Hepatocyte (in vitro differentiated cells): ENCODE measurements at places on chromosomes 2 and 18.

- no peak for DNase-seq
Observed at GRCh38 chr2:73256618-73256922, 22.5 kb downstream of the CCT7 start.

- DNase-seq, result no peak
Observed at GRCh38 chr2:134910763-134911399, 7.7 kb upstream of the CCNT2 start.

- peak; percentile 40 for DNase-seq
Observed at GRCh38 chr2:151302879-151303278, 13.4 kb upstream of the NMI start.

- peak; percentile 61 for DNase-seq
Observed at GRCh38 chr18:9700261-9700796, 7.8 kb upstream of the RAB31 start.

GRCh38 chr2:1641523-1641922, 102.8 kb downstream of the PXDN start:
- DNase-seq, result peak; percentile 64

DNA sequence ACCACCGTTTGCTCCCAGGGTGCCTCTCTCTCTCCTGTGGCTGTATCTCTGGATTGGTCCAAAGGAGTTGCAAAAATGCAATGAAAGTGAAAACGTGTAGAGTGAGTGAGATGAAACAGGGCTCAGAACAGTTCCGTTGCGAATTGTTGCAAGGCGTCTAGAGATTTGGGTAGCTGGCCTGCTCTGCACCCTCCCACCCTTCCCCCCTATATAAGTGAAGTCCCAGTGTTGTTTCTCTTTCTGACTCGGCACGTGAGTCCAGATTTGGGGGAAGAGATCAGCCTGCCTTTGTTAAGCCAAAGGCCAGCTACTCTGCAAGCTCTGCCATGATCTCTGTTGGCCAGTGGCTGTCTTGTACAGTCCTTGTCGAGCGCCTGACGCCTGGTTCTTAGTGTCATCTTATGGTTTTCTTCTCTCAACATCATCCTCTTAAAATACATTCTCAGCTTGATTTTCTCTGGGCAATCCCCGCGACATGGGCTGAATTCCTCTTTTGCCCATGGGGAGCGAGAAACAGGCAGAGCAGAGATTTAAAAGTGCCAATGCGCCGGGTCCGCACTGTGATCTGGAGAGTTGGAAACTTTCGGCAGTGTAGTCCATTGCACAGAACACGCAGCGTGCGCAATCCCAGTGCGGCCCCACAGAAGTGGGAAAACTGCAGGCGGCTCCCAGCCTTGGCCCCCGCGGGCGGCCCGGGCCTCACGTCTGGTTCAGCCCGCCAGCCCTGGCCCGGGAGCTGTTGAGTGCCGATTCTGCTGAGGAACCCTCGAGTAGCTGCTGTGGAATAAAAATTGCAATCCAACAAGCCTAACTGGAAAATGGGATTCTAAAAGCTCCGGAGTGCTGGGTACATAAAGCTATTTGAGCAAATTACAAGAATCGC, 9.3 kb downstream of the MEIS1 start:
- no peak for DNase-seq

DNA sequence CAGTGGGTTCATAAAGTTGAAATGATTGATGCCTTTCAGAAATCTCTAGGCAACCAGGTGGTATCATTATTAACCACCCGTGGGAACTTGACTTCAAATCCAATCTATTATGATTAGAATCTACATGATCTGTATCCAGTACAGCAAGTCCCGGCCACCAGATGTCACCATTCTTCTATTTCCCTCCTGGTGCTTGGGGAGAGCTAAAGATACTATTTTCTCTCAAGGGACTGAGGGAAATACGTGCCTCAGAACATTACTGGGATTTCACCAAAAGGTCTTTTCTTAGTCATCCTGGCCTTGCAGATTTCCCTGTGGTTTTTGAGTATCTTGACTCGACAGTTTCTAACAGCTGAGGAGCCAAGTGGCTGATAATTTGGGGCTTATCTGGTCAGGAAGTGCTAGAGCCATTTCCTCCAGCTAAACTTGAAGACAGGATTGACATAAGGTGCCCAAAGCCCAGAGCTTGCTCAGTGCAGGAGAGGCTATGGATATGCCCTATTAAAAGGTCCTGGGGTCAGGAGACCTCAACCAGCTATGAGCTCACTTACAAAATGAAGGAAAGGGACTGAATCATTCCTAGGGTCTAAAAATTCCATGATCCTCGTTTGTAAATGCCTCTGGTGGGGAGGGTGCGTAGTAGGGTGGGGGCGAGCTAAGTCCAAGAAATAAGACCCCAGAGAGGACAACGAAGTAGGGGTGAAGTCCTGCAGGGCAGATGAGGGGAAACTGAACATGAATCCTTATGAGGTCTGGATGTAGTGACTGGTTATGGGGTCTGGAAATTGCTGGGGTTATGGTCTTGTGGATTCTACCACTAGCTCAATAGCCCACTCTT, 135.4 kb upstream of the MGAT5 start:
- peak; percentile 91 for DNase-seq

GRCh38 chr2:230434677-230435324, 18.8 kb downstream of the SP100 start:
- DNase-seq, result no peak

GRCh38 chr2:197548582-197548981, 32.7 kb downstream of the MOB4 start:
- DNase-seq, result no peak

- DNase-seq, result no peak
Observed at GRCh38 chr2:177595126-177595845, 202.7 kb downstream of the AGPS start.

GRCh38 chr2:176364273-176364977, 95.2 kb downstream of the MTX2 start:
- DNase-seq, result no peak

DNA sequence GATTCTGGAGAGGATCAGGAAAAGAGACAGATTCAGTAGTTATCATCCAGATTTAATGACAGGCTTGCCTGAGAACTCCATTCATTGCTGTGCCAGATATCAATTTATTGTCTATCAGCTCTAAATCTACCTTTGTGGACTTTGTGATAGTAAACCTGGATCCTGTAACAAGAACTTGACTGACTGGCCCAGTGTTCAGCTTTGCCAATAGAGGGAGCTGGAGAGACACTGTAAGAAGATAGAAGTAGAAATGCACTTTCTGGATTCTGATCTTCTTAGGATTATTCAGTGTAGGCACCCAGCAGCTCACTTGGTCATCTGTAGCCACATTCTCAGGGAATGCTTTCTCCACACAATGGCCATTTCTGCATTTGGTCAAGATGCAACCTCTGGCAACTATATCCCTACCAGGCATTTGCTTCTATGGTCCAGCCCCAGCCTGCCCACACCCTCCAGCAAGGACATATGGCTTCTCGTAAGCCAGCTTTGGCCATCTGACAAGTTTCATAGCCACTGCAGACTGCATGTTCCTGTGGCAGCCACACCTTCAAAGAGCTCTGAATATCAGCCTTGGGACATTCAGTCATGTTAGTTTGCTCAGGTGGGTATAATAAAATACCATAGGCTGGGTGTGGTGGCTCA, 6.1 kb upstream of the SERPINB8 start:
- DNase-seq, result peak; percentile 84

GRCh38 chr2:15181092-15181745, 379.9 kb downstream of the NBAS start:
- DNase-seq, result no peak

GRCh38 chr2:118665784-118666529, 181.5 kb downstream of the EN1 start:
- no peak for DNase-seq
